ENCODE measurements at places on chromosomes 1 and 21. TPM values are rescaled to one million over a fixed set of nuclear protein-coding genes. Genes with fewer than 3 reads are reported as not detected.

GRCh38 chr1:203807196-203807595, 11.8 kb downstream of the ZBED6 start:
- no peak for DNase-seq

- DNase-seq, result peak; percentile 78
Measured at GRCh38 chr1:151539321-151540020, 638 bp upstream of the TUFT1 start.

DNA sequence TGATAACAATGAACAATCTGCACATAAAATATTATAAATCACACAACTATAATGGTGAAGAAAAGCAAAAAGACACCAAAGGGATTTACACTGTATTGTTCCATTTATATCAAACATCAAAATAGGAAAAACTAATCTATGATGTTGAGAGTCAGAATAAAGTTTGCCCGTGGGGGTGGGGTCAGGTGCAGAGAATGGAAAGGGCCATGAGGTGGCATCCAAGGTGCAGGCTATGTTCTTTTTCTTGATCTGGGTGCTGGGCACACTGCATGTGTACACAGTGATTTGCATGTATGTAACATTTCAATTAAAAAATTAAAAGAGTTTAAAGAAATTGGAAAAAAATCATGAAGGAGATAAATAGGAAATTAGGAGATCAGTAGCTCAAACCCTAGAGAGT, 127.3 kb downstream of the DSCAM start:
- DNase-seq, result no peak

DNA sequence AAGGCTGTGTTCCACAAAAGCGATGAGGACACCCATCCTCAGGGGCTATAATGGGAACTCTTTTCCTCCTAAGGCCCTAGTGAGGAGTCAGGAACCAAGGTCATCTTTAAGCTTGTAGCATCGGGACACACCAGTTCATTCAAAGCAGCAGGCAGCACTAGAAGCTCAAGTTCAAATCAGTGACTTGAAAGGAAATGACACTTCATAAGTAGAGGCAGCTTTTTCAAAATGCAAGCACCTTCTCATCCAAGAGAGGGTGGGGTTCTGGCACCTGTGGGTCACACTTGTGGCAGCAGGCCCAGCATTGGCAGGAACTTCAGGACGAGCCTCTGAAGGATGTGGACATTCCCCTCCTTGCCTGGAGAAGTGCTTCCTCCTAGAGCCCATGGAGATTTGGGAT, 496.3 kb downstream of the KIF26B start:
- DNase-seq, result no peak

The RIMKLA gene
- 0.38 TPM for polyA plus RNA-seq

GRCh38 chr1:119779869-119780356, 11.2 kb upstream of the HMGCS2 start:
- peak; percentile 85 for DNase-seq

DNA sequence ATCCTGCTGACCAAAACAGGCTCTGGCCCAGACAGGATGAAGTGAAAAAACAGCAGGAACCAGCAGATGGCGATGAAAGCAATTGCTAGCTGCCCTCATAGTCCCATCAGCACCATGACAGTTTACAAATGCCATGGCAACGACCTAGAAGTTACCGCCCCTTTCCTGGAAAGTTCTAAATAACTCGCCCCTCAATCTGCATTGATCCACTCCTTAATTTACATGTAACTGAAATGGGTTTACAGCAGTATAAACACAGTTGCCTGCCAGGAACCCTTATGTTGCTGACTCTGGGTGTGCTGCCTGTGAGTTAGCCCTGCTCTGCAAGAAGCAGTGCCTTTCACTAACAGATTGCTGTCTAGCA, 65.5 kb upstream of the CR1L start:
- DNase-seq, result peak; percentile 6

GRCh38 chr1:8009043-8010002, 16.8 kb downstream of the ERRFI1 start:
- DNase-seq, result no peak

The FCGR3A gene
- 2.1 TPM for polyA plus RNA-seq

The TMEM50B gene
- polyA plus RNA-seq, result 90.7 TPM

The CD46 gene
- 184 TPM for polyA plus RNA-seq

- DNase-seq, result no peak
Measured at GRCh38 chr1:58811303-58811702, 27.5 kb upstream of the JUN start.

GRCh38 chr1:160058087-160058486, 11.9 kb downstream of the KCNJ10 start:
- DNase-seq, result no peak

The CD52 gene
- 7.0 TPM for polyA plus RNA-seq

DNA sequence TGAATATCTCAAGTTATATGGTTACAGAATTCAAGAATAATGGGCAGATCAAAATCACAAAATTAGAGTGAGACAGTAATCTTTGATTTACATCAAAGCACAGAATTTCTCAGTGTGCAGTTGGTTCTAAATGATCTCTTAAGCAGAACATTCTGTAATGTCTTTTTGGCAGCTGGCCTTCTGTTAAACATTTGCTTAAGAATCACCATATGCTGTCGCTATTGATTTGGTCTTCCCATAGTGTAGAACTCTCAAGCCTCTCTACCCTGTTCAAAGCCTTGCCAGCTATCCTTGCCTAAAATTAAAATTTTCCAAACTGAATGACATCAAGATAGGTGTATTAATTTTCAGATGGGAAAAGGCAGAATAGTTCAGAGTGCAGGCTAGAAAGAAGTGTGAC, 38.9 kb upstream of the ERO1B start:
- no peak for DNase-seq

The PADI2 gene
- polyA plus RNA-seq, result 8.8 TPM

- no peak for DNase-seq
Measured at GRCh38 chr21:14617871-14618270, 71.8 kb upstream of the SAMSN1 start.

The CTSS gene
- 25.3 TPM for polyA plus RNA-seq

DNA sequence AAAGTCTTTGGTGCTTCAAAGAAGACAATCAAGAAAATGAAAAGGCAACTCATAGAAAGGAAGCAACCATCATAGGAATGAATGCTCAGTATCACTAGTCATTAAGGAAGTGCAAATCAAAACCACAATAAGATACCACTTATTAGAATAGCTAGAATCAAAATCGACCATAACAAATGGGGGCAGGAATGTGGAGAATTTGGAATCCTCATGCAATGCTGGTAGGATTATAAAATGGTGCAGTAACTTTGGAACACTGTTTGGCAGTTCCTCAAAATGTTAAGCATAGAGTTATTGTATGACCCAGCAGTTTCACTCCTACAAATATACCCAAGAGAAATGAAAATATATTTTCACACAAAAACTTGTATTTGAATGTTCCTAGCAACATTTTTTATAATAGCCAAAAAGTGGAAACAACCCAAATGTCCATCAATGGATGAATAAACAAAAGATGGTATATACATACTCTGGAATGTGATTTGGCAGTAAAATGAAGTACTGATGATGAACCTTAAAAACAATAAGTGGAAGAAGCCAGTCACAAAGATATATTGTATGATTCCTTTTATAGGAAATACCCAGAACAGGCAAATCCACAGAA, 105.6 kb downstream of the MIS18A start:
- no peak for DNase-seq

- DNase-seq, result no peak
Measured at GRCh38 chr1:201750934-201751333, 78.0 kb upstream of the IPO9 start.

- no peak for DNase-seq
Measured at GRCh38 chr1:112904071-112904830, 51.7 kb downstream of the SLC16A1 start.

DNA sequence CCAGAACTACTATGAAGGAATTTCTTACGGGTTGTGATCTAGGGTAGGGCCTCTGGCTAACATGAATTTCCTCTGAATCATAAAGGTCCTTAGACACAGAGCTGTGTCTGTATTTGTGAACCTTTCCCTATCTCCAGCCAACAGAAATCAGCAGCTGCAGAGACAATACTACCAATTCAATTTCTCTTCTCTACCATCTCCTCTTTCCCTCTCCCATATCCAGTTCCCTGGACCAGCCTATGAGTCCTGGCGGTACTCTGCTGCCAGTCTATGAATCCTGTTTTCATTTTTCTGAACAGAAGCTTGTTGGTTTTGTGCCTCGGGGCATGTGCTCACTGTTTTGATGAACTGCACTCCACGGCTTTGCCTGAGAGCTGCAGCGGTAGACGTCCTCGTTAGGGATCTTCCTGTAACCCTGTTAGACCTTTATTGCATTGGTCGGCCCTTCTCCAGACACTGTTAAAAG, 458.0 kb upstream of the VAMP3 start:
- DNase-seq, result no peak

The BACE2 gene
- polyA plus RNA-seq, result 26.9 TPM

DNA sequence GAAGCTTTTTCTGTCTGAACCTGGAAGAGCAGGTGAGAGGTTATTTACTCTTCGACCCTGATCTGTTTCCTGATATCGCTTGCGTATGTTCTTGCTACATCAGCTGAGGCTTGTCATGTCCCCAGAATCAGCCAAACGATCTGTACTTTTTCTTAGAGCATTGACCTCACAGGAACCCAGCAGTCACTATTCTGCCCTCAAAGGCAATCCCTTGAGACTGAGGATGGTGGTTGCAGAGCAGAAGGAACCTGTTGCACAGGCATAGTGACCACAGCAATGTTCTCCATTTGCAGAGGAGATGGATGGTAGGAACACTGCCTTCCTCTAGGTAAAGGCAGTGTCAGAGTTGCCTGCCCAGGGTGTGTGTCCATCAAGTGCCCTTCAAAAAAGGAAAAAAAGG, 11.3 kb upstream of the LACTBL1 start:
- no peak for DNase-seq

DNA sequence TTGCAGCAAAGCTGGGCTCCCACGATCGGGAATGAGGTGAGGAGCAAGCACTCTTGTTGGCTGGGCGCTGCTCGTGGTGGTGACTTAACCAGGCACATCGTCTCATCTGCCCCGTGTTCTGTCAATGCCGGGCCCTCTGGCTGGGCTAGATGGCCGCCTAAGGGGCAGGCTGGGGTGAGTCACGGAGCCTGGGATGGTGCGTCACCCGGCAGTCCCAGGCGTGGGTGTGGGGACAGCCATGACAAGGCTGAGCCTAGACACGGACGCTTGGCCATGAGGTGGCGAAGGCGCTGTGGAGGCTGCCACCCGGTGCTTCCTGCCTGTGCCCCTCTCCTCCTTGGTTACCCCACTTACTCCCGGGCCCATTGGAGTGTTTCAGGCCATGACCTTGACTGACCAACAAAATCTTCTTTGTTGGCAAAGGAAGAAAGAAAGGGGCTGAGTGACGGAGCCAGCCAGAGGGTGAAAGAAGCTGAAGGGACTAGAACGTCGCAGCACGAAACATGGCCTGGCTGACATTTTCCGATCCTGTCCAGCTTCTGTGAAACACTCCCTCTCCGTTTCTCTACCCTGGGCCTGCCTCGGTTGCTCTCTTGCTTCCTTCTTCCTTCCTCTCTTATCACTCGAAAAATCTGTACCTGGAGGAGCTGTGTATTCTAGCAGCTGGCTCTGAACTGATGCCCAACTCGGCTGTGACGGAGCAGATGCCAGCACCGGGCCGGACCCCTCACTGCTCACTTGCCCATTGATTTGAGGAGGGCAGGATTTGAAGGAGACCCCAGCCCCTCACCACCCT, 596 bp downstream of the CD247 start:
- no peak for DNase-seq

DNA sequence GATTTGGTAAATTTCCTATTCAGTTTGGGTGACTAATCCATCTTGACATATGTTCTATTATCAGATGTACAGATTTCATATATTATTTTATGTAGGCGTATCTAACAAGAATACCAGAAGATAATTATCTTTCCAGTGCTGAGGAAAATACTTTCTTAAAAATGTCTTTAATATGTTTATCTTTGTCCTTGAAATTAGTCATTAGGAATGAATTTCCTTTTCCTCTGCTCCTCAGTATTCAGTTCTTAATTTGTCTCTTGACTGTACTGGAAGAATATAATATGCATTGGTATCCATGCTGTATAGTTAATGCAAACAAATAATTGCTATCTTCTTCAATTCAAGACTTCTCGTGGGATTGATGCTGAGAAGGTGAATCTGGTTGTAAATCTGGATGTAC, 6.6 kb downstream of the DDX20 start:
- DNase-seq, result no peak

GRCh38 chr1:76162254-76162653, 87.7 kb downstream of the ST6GALNAC3 start:
- DNase-seq, result no peak

DNA sequence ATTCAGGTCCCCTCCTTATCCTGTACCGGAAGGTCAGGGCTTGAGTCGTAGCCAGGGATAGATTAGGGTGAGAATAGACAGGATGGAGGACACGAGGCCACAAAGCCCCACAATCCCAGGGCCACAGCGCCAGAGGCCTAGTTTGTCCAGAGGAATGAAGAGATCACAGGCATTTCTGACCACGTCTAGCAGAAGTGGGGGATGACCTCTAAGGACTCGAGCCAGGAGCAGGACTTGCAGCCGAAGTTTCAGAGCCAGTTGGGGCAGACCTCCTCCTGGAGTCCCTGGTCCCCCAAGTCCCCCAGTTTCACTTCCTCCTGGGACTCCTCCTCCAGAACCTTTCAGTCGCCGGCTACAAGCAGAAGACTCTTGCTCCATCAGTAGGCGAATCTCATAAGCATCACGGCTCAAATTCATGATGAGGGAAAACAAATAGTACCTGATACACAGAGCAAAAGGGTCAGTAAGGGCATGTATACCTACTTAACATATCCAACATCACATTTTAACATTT, 2.3 kb upstream of the ITGA10 start:
- DNase-seq, result no peak

DNA sequence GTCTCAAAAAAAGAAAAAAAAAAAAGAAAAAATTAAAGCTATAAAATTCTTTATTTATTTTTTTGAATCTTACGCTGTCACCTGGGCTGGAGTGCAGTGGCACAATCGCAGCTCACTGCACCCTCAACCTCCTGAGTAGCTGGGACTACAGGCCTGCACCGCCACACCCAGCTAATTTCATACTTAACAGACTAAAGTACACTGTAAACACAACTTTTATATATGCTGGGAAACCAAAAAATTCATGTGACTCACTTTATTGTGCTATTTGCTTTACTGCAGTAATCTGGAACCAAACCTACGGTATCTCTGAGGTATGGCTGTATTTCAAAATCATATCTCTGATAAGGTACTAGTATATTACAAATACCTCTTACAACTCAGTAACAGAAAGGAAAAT, 40.3 kb downstream of the HSF2BP start:
- DNase-seq, result no peak

The DNASE2B gene
- 0.11 TPM for polyA plus RNA-seq

GRCh38 chr21:25907573-25908275, 173.0 kb downstream of the GABPA start:
- DNase-seq, result no peak
